ENCODE measurements at places on chromosomes 6 and 20.
A peak's percentile ranks its signal among the peaks of the same experiment; 100 is the strongest.

DNA sequence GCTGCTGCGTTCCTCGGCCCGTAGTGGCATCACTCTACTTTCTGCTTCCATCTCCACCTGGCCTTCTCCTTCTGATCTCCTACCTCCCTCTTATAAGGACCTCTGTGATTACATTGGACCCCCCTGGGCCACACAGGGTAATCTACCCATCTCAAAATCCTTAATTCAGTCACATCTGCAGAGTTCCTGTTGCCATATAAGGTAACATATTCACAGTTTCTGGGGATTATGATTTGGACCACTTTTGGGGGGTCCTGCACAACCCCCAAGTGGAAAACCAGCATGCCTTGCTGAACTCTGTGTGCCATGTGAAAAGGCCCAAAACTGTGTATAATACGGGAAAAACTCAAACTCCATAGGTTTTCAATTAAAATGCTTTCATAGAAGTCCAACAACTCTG is 51.1 kb downstream of the LY86 start:
- no peak for DNase-seq

DNA sequence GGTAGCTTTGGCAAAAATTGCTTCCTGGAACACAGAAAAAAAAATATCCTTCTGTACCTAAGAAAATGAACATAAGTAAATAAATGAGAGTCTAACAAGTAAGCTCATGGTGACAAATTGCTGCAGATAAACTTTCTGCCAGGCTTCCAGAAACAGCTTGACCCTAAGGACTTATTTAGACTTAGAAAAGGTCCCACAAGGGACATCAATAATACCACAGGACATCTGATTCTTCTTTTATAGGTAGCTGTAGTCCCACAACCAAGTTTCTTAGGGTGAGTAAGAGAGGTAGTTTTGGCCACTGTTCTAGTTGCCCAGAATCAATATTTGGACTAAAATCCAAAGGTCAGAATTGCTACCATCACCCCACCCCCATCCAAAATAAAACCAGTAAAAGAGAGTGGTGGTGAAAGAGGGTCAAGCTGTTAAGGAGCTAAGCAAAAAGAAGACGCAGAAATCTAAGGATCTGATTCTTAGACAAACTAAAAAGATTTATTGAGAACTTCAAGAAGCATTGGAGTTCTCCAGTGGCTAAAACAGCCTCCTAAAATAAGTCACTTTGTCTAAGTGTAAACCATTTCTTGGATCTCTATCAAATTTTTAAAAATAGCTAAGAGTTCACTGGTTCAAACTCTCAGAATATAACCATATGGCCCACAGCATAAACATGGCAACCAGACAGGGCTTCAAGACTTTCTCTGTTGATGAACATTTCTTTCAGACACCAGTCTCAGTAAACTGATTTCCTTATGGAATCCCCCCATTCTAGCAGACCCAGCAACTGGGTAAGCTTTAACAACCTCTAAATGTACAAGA is 180.6 kb downstream of the PTPRK start:
- no peak for DNase-seq

- no peak for DNase-seq
These were observed 151.5 kb upstream of the FLRT3 start for GRCh38 chr20:14488756-14489479.

GRCh38 chr6:63352069-63352543 is 32.3 kb upstream of the LGSN start:
- DNase-seq: peak; percentile 74

- no peak for DNase-seq
These were observed 3.0 kb downstream of the PRSS16 start for GRCh38 chr6:27250277-27251111.

- DNase-seq: peak; percentile 95
These were observed 53.9 kb upstream of the HFE start for GRCh38 chr6:26033085-26033940.

DNA sequence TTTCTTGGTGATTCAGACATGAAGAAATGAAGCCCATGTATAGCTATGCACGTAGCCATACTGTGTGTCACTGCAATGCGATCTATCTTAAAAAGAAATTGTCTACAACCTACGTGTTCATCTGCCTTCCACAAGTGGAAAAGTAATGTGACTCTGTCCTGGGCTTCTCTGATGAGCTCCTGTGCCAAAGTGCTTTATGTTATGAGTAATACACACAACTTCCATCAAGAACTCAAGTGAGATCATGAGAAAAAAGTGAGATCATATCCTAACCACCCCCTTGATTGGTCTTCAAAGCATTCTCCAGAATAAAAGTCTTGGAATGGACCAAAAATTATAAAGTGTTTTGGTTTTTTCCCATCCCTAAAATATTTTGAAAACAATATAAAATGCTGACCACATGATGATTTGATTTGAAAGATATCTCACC is 114.3 kb downstream of the DST start:
- DNase-seq: no peak

DNA sequence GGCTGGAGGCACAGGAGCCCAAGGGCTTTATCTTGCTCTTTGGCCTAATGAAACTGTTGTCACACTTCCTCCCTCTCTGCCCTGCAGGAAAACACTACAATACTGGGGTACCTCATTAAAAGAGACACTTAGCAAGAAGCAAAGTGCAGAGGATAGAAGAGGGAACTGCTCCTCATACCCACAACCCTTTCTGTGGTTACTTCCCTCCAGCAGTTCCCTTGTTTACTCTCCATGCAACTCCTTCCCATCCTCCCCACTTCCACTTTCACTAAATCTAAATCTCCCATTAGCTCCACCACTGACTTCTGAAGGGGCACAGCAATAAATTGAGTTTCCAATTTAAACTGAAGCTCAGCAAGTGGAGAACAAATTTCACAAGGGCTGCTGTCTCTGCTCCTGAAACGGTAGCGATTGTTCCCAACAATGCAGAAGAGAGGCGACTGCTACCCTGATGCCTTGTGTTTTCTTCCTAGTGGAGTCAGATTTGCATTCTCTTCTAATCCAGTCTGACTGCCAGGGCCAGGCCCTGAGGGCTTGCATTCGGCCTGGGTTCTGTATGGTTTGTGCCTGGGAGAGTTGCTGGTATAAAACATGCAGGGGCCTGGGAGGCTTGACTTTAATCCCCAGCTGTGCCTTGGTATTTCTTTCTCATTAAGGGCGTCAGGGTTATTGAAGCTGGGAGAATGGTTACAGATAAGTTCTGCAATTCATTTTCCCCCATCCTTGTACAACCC is 454.7 kb downstream of the TFAP2B start:
- no peak for DNase-seq

GRCh38 chr20:59402681-59403080 is 102.3 kb downstream of the EDN3 start:
- DNase-seq: no peak

- DNase-seq: no peak
These were observed 36.1 kb downstream of the SERAC1 start for GRCh38 chr6:158131926-158132325.

- DNase-seq: no peak
These were observed 1014.5 kb upstream of the MANEA start for GRCh38 chr6:94562846-94563245.

DNA sequence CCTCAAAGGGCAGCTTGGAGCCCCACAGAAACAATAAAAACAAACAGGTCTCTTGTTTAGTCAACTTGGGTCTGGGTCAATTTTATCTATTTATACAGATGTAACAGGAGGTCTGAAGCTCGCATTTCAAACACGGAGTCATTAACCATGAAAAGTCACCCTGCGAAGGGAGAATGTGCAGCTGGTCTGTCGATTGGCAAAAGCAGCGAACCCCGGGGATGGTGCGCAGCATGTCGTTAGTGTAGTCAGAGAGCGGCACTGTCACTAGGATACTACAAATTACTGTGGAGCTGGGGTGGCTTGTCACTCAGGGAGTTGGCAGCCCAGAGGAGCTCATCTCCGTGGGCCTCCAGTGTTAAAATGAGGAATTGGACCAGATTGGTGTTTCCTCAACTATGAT is 190.4 kb upstream of the ARG1 start:
- DNase-seq: no peak

DNA sequence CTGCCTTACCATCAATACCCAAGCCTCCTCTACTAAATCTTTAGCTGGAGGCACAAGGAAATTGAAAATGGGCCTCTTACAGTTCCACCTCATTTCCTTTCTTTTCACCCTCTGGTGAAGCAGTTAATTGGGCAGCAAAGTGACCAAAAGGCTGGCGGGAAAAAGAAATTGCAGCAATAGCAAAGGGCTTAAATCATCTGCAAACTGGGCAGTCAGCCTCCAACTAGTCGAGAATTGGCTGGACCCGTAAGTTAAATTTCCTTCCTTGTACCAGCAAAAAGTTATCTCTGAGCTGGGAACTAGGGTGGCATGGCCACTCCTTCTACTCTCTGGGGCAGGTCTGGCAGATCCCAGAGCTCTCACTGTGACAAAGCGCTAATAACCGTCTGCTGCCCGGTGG is 33.5 kb downstream of the GHRH start:
- DNase-seq: no peak

GRCh38 chr6:111794727-111795452 is 78.4 kb downstream of the FYN start:
- DNase-seq: no peak

DNA sequence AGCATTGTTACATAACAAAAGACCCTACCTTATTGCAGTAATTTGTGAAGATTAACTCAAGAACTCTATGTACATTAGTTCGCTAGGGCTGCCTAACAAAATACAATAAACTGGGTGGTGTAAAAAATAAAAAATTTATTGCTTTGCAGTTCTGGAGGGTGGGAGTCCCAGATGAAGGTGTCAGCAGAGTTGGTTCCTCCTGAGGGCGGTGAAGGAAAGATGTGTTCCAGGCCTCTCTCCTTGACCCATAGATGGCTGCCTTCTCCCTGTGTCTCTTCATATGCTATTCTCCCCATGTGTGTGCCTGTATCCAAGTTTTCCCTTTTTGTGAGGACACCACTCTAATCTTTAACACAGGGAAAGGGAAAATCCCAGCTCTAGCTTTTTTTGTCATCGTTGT is 305 bp upstream of the VNN1 start:
- no peak for DNase-seq

DNA sequence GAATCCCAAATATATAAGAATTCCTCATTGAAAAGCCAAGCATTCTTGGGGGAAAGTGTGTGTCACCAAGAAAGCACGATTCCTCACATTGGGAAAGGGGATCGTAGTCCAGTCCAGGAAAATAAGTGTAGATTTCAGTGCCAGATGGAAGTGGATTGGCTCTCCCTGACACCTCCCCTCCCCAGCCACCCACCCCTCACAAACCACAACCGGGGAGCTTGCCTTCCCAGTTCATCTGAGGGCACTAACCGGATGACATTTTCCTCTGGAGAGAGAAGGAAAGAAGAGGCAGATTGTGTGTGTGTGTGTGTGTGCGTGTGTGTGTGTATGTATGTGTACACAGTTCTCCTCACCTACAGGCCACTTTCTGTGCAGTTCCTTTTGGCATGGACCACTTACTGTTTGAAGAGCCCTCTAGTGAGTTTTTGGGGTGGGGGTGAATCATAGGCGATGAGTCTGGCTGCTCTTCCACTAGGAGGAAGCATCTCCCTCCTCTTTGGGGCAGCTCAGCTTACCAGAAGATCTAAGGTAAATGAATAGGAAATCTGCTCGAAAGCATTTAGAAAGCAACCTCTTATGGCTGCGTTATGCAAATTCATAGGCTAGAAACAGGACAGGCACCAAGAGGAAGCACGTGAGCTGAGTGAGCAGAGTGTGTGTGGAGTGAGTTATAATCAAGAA is 20.8 kb downstream of the DAAM2 start:
- DNase-seq: no peak

GRCh38 chr20:63497946-63498935 is 642 bp downstream of the EEF1A2 start:
- no peak for DNase-seq

DNA sequence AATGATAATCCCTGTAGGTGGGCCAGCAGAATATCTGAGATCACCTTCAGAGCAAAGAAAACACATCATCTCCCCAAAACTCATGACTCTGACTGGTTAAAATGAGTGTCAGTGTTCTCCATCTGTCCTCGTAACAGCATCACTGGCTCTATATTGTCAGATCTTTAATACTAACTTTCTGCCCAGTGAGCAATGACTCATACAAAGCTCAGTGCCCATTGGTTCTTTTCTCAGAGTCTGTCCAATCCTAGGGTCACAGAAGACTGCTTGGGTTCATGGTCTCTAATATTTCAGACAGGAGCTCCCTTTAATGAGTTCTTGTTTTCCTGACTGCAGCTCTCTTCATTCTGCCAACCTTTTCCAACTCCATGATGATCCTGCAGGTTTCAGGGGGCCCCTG is 36.4 kb downstream of the HLA-DPB1 start:
- no peak for DNase-seq

DNA sequence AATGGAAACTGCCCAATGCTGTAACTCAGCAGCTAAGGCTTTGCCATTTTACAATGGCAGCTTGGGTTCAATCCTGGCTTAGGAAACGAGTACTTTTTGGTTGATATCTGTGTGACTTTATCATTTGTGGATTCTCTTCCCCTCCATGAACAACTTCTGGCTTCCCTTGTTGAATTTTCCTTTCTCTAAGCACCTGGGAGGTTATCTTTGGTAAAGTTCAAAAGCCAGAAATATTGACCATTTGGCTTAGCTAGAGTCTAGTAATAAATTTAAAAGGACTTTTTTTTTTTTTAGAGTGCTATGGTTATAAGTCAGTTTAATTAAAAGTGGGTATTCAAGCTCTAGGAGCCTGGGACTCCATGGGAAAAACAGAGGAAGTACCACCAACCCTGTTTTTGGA is 31.7 kb upstream of the TPD52L1 start:
- DNase-seq: no peak

DNA sequence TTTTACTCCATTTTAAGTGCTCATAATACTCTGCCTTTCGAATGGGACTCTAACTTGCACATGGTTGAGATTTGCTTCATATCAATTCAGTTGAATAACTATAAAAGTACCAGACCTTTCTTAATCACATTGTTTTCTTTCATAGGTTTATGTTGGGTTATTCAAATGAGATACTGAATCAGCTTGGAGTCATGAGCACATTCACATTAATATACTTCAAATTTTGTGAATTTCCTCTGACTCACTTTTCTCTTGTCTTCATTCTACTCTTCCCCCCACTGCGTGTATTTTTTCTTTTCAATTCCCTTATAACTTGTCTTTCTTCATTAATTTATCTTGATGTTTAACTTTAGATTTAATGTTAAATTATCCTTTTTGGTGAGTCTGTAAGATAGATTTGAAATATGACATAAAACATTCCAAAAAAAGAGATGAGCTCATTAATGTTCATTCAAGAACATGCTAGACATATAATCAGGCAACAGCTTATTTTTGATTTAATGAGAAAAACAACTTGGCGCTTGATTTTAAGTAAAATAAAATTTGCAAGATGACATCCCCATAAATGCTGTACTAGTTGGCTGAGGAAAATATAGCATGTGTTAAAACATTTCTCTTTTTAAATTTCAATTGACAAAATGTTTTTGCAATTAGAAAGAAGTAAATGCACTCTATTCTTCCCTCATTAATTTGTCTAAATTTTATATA is 736.0 kb downstream of the CD109 start:
- no peak for DNase-seq

- DNase-seq: no peak
These were observed 118.4 kb downstream of the FARS2 start for GRCh38 chr6:5379647-5380242.

DNA sequence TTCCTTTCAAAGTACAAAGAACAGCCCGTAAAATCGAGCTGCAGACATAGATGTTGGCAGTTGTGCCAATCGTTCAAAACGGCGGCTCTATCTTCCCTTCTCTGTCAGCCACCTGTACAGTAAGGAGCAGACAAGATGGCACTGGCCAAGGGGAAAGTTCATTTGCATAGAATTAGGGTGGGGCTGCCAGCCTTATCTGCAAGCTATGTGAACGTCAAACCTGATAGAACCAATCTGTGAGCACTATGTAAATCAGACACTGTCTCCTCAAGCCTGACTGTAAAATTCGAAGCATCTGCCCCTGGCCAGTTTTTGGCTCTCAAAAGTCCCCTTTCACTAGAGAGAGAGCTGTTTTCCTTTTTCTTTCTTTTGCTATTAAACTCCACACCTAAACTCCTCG is 374.5 kb downstream of the EPM2A start:
- no peak for DNase-seq

Data from epithelial cell of proximal tubule (primary cell).